Hepatocyte (in vitro differentiated cells): ENCODE measurements at places on chromosomes 16 and 17. TPM values are rescaled to one million over a fixed set of nuclear protein-coding genes. Genes with fewer than 3 reads are reported as not detected.
A peak's percentile ranks its signal among the peaks of the same experiment; 100 is the strongest.

The PRR15L gene
- 64.9 and 66.4 TPM in 2 replicates for total RNA-seq

The GLTPD2 gene
- total RNA-seq, result 36.4 and 40.1 TPM in 2 replicates

The CMTM2 gene
- total RNA-seq, result not detected in 2 replicates

The CMTM4 gene
- 77.9 and 84.8 TPM in 2 replicates for total RNA-seq

The KRTAP9-4 gene
- total RNA-seq, result not detected in 2 replicates

The SYCE1L gene
- 2.6 TPM in 1 of 2 replicates, not detected in the other for total RNA-seq

The SULT1A4 gene
- 33.3 and 40.0 TPM in 2 replicates for total RNA-seq

The NPIPA8 gene
- total RNA-seq, result 20.8 TPM in 1 of 2 replicates, not detected in the other

- DNase-seq, result no peak
Observed at GRCh38 chr16:53744449-53744848, 40.5 kb downstream of the FTO start.

DNA sequence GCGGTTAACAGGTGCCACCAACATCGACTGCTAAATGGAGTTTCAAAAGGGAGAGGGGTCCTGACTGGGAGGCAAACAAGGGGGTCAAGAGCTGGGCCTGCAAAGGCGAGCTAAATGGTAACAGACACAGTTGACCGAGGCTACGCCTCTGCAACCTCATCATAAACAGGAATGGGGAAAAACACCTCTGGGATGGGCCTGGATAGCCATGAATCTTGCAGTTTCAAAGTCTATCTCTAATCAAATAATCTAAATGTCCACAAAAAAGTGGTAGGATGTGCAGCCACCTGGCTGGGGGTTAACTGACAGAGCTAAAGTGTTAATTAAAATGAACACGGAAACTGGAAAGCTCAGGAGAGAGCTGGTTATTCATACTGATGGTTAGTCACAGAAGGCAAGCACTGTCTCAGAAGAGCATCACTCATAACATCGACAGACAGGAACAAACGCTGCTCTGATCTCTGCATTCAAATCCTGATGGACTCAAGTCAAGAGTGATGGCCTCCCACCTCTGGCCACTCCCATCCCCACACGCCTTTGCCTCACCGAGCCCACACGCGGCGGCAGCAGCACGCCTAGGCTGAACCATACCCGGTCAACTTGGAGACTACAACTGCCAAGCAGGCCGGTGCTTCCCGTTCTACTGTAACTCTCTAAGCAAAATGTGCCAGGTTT lies 56.3 kb downstream of the CREBBP start:
- DNase-seq, result no peak

GRCh38 chr17:33164169-33164881 lies 128.8 kb downstream of the ASIC2 start:
- DNase-seq, result no peak

DNA sequence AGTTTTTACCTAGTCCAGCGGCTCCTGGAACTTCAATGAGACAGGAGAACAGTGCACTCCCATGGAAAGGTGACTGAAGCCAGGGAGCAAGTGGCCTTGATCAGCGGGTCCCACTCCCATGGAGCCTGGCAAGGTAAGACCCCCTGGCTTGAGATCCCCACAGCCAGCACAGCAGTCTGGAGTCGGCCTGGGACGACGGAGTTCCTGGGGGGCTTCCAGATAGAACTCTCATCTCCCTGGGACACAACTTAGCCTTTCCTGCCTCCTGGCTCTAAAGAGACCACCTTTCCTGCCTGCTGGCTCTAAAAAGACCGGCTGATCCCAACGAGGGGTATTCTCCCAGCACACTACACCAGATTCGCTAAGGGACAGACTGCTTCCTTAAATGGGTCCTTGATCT lies 1279.0 kb upstream of the GOT2 start:
- no peak for DNase-seq

DNA sequence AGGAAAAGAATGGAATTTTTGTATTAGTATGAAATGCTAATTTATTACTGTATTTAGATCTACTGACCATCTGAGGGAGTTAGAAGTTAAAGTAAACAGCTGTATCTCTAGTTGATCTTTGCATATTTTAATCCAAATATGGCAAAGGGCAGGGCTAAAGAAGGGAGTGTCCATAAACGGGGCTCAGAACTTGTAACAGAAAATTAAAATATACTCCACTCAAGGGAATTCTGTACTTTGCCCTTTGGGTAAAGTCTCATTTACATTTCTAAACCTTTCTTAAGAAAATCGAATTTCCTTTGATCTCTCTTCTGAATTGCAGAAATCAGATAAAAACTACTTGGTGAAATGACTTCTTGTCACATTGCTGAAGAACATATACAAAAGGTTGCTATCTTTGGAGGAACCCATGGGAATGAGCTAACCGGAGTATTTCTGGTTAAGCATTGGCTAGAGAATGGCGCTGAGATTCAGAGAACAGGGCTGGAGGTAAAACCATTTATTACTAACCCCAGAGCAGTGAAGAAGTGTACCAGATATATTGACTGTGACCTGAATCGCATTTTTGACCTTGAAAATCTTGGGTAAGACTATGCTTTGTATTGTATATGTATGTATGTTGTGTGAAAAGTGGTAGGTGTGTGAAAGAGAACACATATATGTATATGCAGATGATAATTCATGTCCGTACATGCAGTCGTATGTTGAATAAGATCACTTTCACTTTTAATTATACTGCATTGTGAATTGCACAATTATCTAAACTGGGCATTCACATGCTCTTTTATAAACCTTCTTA lies at the start of gene ASPA:
Gene ASPA (plus strand): TSS at position 186 of the 799 bp plus-strand sequence. CDS start 163 bp downstream, at position 349.
- DNase-seq, result no peak

DNA sequence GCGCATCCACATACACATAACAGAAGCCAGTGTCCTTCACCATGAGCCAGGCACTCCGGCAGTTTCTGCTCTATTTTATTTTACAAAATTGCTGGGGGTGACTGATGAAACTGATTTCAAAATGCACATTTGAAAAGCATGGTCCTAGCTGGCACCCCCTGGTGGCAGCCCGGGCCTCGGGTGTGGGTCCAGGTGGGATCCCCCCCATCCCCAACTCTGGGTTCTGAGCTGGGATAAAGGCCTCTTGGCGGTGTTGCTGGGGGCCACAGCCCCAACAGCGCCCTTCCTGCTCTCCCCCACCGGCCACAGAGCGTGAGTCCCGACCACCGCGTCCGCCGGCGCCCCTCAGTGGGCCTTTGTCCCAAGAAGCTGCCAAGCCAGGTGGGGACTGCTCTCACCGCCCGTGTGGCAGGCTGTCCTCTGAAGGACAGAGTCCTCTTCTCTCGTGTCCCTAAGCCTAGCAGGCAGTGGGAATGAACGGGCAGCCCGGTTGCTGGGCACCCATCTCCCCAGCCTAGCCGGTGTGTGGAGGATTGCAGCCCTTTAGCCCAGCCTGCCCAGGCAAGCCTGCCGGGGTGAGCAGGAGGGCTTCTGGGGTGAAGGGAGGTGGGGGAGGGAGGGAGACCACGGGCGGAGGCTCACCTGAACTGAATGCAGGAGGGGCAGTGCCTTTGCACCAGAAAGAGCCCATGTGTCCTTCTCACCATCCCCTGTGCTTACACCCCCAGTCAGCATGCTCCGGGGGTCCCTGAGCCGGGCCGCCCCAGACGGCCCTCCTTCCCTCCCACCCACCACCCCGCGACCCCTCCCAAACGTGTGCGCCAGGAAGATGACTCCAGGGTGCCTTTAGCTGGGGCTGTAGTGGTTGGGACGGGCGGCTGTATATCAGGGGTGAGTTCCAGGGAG lies 898 bp downstream of the SNAI3 start:
- DNase-seq, result peak; percentile 72

DNA sequence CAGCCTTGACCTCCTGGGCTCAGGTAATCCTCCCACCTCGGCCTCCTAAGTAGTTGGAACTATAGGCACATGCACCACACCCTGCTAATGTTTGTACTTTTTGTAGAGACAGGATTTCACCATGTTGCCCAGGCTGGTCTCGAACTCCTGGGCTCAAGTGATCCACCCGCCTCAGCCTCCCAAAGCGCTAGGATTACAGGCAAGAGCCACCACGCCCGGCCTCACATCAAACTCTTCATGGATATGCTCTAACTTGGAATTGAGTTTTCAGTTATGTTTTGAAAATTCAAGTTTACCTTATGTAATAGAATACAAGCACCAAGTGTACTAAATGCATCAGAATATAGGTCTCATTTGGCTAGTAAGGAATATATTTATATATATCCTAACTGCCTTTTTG lies 119.6 kb downstream of the BRIP1 start:
- no peak for DNase-seq

DNA sequence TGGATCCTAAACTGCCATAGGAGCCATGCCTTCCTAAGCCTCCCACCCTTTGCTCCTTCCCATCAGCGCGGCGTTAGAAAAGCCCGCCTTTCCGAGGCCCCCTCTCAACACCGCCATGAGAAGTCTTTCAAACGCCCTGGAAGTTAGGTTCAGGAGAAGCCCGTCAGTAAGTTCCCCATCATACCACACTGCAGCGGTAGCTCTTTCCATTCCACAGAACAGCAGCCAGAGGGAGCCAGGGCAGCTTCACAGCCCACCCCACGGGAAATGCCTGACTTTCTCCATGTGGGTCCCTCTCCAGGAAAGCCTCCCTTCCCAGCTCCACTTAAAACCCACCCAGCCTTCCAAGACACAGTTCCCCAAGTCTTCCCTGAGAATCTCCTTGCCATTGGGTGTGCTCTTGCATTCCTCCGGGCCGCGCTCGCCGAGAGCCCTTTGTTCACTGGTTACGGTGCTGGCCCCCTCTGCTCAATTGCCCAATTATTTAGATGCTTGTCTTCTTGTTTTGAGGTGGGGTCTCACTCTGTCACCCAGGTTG lies 28.7 kb downstream of the KIAA0513 start:
- no peak for DNase-seq

DNA sequence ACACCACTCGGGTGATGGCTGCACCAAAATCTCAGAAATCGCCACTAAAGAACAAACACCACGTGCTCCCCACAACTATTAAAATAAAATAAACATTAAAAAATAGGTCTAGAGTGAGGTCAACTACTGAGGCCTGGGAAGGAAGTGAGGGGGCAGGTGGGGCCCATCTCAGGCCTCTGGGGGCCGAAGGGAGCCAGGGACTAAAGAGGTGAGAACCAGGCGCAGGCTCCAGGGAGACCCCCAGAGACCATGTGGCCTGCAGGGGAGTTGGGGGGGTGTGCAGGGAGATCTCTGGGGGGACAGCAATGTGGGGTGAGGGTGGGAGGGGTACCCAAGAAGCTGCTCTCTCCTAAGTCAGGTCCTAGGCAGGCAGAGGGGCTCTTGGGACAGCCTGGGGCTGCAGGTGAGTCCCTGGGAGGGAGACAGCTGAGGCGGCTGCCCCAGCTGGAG lies 111.3 kb upstream of the SMURF2 start:
- no peak for DNase-seq

DNA sequence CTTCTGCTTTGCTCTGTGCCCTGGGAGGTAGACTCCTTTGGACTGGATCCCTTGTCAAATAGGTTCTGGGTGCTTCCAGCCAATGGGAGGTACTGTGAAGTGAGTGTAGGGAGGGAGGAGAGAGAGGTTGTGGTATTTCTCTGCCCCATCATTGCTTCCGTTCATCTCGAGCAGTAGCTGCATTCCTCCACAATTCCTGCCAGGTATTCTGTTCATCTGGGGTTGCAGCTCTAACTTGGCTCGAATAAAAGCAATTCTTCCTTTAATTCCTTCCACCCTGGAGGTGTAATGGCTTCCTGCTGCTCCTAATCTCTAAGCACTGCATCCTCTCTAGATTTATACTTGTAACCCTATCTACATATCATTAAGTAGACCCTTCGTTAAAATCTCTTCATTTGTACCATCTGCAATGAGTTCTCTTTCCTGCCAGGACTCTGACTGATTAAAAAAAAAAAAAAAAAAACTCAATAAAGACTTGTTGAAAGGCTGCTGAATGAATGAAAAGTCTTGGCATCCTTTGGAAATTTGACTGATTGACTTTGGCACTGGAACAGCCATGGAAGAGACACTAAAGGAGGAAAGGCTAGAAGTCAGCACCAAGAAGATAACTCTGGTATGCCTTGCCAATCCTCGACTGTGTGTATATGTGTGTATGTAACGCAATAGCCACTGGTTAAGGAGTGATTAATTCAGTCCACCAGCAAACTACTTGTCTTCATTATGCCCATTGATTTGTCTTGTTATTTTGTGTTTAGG lies 616.9 kb upstream of the SOX9 start:
- DNase-seq, result no peak

DNA sequence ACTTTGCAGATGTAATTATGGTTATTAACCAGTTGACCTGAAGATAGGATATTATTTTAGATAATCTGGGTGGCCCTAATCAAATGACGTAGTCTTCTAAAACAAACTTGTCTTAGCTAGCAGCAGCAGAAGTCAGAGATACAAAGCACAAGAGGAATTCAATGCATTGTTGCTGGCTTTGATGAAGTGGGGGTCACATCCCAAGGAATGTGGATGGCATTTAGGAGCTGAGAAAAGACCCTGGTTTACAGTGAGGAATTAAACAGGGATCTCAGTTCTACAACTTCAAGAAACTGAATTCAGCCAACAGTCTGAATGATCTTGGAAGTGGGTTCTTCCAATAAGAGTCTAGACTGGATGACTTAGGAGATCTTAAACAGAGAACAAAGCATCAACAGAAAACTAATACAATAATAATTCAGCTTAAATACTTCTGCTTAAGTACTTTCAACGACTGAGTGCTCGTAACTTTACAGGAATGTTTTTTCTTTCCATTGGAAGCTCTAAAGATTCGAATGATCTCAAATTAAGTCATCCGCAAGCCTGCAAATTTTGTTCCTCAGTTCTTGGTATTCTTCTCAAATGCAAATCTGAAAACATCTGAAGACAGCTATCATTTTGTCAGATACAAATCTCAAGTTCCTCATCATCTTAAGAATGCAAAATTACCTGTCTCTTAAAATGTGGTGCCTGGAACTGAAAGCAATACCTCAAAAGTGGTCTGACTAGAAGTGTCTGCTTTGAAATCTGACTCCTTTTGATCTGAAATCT lies 3.3 kb downstream of the C16orf46 start:
- no peak for DNase-seq

- no peak for DNase-seq
Observed at GRCh38 chr17:36835036-36835435, 102.2 kb upstream of the LHX1 start.
